Stimulated activated CD4-positive, alpha-beta T cell treated with anti-CD3 and anti-CD28 coated beads, Interleukin-1b, Interleukin-23, amount 100 ng/mL, for 48 hours (primary cell): ENCODE measurements at places on chromosomes 1 and 21.

DNA sequence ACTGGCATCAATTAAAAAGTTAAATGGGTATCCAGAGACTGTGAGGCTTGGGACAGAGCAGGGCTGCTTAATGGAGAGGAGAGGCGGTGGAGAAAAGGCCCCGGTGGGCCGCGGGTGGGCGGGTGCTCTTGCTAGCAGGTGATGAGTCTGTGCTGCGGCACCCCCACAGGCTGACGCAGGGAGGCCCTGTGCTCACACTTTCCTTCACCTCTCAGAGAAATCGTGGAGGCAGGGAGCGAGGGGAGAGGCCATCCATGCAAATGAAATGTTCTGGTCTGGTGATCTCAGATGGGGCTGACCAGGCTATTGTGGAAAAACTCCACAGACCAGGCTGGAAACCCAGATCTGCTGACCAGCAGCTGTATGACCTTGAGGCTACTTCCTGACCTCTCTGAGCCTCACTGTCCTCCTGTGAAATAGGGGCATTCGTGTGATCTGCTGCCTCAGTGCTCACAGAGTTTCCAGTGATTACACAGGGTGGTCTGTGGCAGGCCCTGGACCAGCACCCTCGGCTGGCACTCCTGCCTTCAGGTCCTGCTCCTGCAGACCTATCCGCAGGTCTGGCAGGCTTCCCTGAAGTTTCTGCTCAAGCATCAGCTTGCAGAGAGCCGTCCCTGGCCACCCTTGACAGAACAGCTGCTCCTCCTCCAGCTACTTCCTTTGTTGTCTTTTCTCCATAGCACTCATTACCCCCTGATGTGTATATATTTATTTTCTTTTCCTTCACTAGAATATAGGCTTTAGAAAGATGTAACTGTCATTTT is 89.2 kb downstream of the BEND5 start:
- DNase-seq = no peak

GRCh38 chr1:79695138-79695537 is 688.6 kb upstream of the ADGRL4 start:
- DNase-seq = no peak

DNA sequence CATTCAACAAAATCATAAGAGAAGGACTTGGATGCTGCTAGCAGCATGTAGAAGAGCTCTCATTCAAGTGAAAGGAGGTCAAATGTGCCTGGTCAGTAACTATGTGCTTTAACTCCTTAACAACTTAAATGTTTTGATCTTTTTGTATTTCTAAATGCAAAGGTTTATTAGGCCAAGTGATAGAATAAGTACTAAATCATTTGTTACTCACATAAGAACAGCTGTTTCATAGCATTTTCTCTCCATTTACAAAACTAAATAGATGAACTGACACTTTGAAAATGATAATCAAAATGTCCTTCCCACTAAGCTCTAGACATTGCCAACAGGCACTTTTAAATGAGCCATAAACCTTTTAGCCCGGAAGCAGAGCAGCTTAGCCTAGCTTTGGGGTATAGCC is 254.3 kb upstream of the PRMT6 start:
- no peak for DNase-seq

GRCh38 chr1:11320153-11320936 is 47.3 kb downstream of the UBIAD1 start:
- DNase-seq = peak; percentile 36

- no peak for DNase-seq
Measured at GRCh38 chr1:4106731-4107130, 206.7 kb upstream of the C1orf174 start.

DNA sequence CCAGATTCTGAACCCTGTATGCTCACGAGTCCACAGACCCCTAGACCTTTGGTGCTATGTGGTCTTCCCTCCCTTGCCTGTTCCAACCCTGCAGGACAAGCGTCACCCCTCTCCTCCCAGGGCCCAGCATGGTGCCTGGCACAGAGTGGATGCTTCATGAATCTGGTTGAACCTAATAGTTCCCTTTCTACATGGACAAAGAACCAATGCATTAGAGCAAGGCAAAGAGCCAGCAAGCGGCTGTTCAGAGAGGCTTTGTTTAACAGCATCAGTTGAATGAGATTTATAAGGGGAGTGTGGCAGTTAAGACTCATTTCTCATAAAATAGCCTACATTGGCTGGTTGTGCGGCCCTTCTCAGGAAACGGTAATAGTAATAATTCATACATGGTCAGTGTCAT is 14.9 kb downstream of the SLC26A9 start:
- no peak for DNase-seq

DNA sequence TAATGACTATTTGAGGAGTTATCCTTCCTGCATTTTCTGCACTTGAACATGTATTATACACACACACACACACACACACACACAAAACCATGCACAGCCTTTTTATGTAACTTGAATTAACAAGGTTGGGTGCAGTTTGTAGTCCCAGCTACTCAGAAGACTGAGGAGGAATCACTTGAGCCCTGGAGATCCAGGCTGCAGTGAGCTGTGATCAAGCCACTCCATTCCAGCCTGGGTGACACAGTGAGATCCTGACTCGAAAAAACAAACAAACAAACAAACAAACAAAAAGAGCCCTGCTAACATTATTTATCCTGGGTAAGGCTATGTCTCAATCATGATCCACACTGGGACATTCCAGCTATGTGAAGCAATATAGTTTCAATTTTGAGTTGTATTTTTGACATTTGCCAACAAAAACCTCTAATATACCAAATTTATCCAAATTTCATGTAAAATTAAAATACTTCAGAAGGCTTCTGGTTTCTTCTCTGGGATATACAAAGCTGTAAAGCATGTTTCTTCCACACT is 156.8 kb downstream of the NTPCR start:
- DNase-seq = no peak

DNA sequence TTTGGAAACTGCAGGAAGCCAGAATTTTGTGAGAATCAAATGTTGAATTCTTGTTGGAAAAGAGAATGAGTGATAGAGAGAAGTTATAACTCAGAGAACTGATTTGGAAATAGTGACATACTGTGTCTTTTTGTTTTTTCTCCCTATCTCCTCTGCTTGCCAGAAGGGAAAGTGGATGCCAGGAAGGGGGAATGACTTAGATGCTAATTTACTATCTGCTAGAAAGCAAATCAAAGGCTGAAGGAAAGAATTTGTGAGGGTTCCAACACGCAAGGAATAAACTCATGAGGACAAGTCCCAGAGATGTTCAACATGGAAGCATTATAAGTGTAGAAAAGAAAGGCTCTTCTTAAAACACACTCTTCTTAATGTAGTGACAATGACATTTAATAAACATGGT is 20.5 kb upstream of the LRRC39 start:
- no peak for DNase-seq

GRCh38 chr1:169348383-169349036 is 19.1 kb downstream of the NME7 start:
- no peak for DNase-seq

GRCh38 chr1:209609041-209609790 is 25.7 kb downstream of the CAMK1G start:
- no peak for DNase-seq

DNA sequence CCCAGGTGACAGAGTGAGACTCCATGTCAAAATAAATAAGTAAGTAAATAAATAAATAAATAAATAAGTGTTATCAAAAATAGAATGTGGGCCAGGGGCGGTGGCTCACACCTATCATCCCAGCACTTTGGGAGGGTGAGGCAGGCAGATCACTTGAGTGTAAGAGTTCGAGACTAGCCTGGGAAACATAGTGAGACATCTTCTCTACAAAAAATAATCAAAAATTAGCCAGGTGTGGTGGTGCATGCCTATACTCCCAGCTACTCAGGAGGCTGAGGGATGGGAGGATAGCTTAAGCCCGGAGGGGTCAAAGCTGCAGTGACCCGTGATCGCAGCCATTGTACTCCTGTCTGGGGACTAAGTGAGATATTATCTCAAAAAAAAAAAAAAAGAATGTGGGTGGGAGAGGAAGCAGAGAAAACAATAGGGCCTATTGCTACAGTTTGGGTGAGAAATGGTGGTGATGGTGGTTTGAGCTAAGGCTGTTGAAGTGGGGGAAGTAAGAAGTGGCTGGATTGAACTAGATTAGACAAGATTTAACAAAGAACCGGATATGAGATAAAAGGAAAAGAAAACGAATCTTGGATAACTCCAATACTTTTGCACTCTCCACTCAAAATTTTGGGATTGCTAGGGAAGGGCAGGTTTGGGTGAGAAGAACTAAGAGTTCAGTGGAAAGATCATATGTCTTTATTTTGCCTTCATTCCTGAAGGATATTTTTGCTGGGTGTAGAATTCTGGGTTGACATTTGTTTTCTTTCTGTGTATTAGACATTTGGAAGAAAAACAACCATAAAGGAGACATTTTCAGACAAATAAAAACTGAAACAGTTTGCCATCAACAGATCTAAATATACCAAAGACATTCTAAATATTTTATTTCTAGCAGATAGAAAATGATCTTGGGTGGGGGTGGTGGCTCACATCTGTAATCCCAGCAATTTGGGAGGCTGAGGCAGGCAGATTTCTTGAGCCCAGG is 57.1 kb upstream of the SPOCD1 start:
- no peak for DNase-seq

- no peak for DNase-seq
Measured at GRCh38 chr1:112798292-112798691, 83.2 kb upstream of the PPM1J start.

GRCh38 chr1:10685808-10686403 is 110.5 kb downstream of the CASZ1 start:
- DNase-seq = no peak

- DNase-seq = no peak
Measured at GRCh38 chr21:31279214-31279613, 64.8 kb downstream of the TIAM1 start.

DNA sequence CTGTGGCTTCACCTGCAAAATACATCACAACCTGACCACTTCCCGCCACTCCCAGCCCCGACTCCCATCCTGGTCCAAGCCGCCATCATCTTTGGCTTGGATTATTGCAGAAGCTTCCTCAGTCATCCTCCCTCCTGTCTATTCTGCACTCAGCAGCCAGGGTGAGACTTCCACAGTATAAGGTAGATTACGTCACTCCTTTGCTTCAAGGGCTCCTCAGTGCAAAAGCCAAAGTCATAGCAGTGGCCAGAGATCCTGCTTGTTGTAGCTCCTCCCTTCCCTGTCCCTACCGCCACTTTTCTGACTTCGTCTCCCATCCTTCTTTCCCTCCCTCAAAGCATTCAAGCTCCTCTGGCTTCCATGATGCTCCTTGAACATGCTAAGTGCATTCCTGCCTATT is 152.8 kb downstream of the GRIK3 start:
- DNase-seq = no peak

DNA sequence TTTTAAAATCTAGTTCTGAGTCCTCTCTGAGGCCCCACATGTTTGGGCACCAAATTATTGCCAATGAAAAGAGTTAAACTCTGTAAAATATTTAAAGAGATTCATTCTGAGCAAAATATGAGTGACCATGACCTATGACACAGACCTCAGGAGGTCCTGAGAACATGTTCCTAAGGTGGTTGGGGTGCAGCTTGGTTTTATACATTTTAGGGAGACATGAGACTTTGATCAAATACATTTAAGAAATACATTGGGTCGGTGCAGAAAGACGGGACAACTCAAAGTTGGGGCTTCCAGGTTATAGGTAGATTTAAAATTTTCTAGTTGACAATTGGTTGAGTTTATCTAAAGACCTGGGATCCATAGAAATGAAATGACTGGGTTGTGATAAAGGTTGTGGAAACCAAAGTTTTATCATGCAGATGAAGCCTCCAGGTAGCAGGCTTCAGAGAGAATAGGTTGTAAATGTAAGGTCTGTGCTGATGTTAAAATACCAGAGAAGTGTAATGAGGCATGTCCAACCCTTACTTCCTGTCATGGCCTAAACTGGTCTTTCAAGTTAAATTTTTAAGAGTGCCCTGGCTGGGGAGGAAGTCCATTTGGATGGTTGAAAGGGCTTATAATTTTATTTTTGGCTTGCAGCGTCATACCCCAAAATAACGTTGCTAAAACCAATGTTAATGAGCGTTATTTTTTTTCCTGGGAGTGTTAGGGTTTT is 274.9 kb downstream of the NUF2 start:
- DNase-seq = no peak

DNA sequence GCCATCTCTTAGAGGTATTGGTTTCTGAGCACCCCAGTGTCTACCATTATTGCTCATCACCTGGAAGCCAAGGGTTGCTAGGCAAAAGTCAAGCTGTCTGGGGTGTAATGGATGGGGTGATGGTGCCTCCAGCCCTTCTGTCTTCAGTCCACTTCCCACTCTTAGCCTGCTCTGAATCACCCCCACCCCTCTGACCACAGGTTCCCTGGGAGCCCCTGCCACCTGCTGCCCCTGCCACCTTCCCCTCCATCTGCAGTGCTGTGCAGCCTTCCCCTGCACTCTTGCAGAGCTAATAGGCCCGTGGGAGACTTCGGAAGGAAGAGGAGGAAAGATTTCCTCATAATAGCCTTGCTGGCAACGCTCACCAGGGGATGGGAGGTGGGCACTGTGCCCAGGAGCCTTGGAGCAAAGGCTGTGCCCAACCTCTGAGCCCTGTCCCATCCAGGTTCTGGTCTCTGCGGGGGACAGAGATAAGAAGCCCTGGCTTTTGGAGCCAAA is 35.5 kb downstream of the CAPN2 start:
- DNase-seq = no peak

DNA sequence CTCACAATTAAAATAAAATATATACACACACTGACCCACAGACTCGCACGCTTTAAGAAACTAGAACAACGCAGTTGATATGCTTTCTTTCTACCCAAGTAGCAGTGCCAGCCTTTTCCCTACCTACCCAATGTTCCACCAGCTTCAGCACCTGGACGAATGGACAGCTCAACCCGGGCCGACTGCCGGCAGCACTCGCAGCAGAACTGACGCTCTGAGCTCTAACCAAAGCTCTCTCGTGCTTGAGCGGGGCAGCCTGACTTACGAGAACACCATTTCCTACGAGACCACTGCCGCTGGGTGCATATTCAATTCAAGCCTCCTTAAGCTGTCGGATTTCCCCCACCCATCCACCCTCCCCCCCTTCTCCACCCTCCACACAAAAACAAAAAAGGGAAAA is 127.4 kb upstream of the DPYD start:
- DNase-seq = peak; percentile 72

DNA sequence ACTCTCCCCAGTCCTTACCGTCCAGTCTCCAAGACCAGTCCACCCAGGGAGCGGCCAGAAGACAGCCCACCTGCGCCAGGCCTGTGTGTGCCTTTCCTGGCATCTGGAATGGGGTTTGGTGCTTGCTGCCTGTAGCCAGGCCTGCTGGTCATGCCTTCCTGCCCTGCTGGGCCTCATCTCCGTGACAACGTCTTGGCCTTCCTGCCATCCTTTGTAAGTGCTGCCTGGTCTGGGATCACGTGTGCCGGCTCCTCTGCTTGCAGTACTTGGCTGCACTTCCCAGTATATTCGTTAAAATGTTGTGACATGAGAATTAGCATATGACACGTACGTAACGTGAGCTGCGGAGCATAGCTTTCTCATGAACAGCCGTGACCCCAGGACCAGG is 145.3 kb upstream of the COL6A1 start:
- no peak for DNase-seq

GRCh38 chr1:156388174-156389137 is 19.4 kb downstream of the RHBG start:
- no peak for DNase-seq

DNA sequence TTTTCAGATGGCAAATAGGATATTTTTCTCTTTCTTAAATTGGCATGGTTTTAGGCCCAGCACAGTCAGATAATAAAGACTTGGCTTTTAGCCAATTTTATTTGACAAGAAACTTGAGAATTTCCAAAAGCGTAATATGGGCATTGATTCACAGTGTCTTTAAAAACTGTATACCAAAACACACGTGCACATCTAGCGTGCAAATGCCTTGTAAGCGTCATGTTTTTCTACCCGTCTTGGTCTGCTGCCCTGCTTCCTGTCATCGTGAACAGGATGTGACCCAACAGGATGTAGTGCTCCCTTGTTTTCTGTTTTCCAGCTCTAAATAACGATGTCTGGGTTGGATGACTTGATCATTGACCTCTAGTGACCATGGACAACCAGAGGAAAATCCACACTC is 24.7 kb upstream of the SLC44A3 start:
- DNase-seq = no peak
